ENCODE measurements at places on chromosomes 11 and 22. TPM values are rescaled to one million over a fixed set of nuclear protein-coding genes. Genes with fewer than 3 reads are reported as not detected.

BBOX1 gene
- not detected for total RNA-seq

JAML gene
- total RNA-seq: 369 TPM

DNA sequence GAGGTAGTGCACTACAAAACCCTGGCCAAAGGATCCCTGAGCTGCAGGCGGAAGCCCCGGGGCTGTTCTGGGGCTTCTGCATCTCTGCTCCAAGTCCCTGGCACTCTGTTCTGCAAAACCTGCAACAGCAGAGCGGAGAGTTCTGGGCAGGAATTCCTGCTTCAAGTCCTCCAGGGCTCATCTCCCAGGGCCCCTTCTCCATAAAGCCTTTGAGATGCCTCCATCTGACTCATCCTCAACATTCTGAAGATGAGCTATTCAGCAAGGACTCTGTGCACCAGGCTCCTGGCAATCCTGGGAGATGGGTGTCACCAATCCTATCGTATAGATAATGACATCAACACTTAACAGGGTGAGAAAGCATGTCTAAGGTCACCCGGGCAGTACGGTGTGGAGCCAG is 19.3 kb downstream of the SYN3 start:
- DNase-seq: no peak
- H3K36me3 ChIP-seq: no peaks in the 10 kb centered on the region
- no peak overlapping the region for H3K27ac ChIP-seq
- H3K4me1 ChIP-seq: no peaks in the 10 kb centered on the region

DNA sequence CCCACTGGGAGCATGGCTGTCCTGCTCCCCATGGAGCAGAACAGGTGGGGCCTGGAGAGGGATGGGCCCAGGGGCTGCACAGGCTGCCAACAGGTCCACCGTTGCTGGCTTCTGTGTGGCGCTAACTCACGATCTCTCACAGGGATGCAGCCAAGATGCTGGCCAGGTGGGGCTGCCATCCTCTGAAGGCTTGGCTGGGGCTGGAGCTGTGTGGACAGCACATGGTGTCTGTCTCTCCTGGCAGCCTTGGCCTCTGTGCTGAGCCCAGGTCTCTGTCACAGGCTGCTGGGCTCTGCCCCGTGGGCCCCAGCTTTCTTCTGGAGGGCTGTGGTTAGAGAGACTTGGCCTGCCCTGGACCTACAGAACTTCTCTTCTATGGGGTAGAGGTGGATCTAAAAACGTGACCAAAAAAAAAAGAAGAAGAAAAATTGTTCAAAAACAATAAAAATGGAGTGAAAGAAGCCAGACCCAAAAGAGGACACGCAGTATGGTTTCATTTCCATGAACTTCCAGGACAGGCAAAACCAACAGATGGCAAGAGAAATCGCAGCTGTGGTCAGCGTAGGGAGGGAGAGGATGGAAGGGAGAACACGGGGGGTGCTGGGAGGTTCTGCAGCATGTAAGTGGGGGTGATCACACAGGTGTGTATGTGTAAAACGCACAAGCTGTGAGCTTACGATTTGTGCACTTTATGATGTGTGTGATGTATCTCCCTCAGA is 12.2 kb downstream of the PARVG start:
- H3K27me3 ChIP-seq: no peaks in the 10 kb centered on the region
- peak overlapping the region; percentile 1 for H3K27ac ChIP-seq
- peaks cover 48% of the 10 kb centered on the region for H3K4me1 ChIP-seq

DNA sequence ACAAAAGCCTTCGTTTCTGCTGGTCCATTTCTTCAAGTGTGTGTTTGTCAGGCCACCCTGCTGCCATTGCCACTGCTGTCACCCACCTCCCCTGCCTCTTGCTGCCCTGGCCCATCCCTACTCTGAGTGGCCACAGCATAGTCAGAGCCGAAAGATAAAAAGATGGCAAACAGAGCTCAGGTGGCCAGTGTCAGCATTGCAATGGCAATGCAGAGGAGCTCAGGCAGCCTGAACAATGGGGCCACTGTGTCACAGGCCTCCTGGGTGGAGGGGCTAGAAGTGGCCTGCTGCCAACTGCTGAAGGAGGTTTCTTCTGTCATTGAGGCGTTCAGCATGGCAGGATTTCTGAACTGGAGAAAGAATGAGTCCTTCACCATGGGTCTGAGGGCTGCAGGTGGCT is 137.1 kb downstream of the CSNK2A3 start:
- H3K27ac ChIP-seq: no peak overlapping the region
- no peaks in the 10 kb centered on the region for H3K4me1 ChIP-seq
- no peaks in the 10 kb centered on the region for H3K36me3 ChIP-seq
- no peaks in the 10 kb centered on the region for H3K27me3 ChIP-seq
- DNase-seq: no peak
- no peak overlapping the region for H3K4me3 ChIP-seq

- no peak overlapping the region for H3K27ac ChIP-seq
- no peak overlapping the region for H3K4me3 ChIP-seq
- DNase-seq: no peak
- H3K36me3 ChIP-seq: no peaks in the 10 kb centered on the region
- no peaks in the 10 kb centered on the region for H3K27me3 ChIP-seq
- no peaks in the 10 kb centered on the region for H3K4me1 ChIP-seq
Measured at GRCh38 chr22:45533703-45534102, 31.0 kb downstream of the FBLN1 start.

FOLH1 gene
- not detected for total RNA-seq

- H3K27me3 ChIP-seq: peaks cover 31% of the 10 kb centered on the region
- H3K4me1 ChIP-seq: no peaks in the 10 kb centered on the region
- no peak overlapping the region for H3K4me3 ChIP-seq
- H3K36me3 ChIP-seq: no peaks in the 10 kb centered on the region
- no peak for DNase-seq
Measured at GRCh38 chr11:7967097-7967496, 1.9 kb upstream of the NLRP10 start.

A4GALT gene
- 0.46 TPM for total RNA-seq

- H3K27me3 ChIP-seq: no peaks in the 10 kb centered on the region
- H3K4me3 ChIP-seq: no peak overlapping the region
- no peak overlapping the region for H3K27ac ChIP-seq
- H3K4me1 ChIP-seq: no peaks in the 10 kb centered on the region
- no peaks in the 10 kb centered on the region for H3K36me3 ChIP-seq
- DNase-seq: no peak
Measured at GRCh38 chr11:21564833-21565682, 627.8 kb upstream of the ANO5 start.

MAPK8IP1 gene
- 0.69 TPM for total RNA-seq

TYR gene
- total RNA-seq: not detected

DNA sequence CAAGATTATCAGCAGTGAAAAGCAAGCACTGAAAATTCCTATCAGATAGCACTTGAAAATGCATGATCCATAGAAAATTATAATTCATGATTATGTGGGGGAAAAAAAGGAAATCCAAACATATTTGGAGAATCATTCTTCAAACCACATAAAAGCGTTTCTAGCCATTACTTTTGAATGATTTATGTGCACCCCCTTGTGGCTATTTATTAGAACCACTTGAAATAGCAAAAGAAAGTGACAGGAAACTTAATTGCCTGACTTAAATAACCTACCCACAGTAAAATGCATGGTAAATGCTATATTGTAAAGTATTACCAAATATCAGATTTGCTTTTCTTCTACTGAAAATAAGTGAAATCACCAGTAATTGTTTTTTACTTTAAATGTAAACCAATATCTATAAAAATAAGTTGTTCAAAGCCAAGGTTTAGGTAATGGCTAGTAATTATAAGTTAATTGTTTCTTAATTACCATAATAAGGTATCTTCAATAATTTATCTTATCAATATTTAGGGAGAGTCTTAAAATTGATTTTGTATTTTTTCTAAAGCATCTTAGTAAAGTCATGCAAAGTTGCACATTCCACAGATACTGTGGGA is 168.5 kb downstream of the ARHGAP42 start:
- no peaks in the 10 kb centered on the region for H3K4me1 ChIP-seq
- H3K27me3 ChIP-seq: no peaks in the 10 kb centered on the region
- H3K36me3 ChIP-seq: no peaks in the 10 kb centered on the region
- no peak overlapping the region for H3K4me3 ChIP-seq
- DNase-seq: no peak
- no peak overlapping the region for H3K27ac ChIP-seq

GRCh38 chr22:39117585-39118191 is 20.6 kb downstream of the APOBEC3H start:
- peak overlapping the region; percentile 92 for H3K27ac ChIP-seq
- no peaks in the 10 kb centered on the region for H3K27me3 ChIP-seq
- H3K4me3 ChIP-seq: peak overlapping the region; percentile 80
- no peaks in the 10 kb centered on the region for H3K36me3 ChIP-seq

RIMBP3B gene
- not detected for total RNA-seq

SHISAL1 gene
- not detected for total RNA-seq

- H3K27me3 ChIP-seq: peaks cover 17% of the 10 kb centered on the region
- no peaks in the 10 kb centered on the region for H3K36me3 ChIP-seq
- H3K4me1 ChIP-seq: no peaks in the 10 kb centered on the region
- no peak overlapping the region for H3K4me3 ChIP-seq
- H3K27ac ChIP-seq: no peak overlapping the region
Measured at GRCh38 chr22:43883012-43883661, 8.7 kb downstream of the PNPLA5 start.

SHISA8 gene
- 3.2 TPM for total RNA-seq

UPK3A gene
- total RNA-seq: not detected

DNA sequence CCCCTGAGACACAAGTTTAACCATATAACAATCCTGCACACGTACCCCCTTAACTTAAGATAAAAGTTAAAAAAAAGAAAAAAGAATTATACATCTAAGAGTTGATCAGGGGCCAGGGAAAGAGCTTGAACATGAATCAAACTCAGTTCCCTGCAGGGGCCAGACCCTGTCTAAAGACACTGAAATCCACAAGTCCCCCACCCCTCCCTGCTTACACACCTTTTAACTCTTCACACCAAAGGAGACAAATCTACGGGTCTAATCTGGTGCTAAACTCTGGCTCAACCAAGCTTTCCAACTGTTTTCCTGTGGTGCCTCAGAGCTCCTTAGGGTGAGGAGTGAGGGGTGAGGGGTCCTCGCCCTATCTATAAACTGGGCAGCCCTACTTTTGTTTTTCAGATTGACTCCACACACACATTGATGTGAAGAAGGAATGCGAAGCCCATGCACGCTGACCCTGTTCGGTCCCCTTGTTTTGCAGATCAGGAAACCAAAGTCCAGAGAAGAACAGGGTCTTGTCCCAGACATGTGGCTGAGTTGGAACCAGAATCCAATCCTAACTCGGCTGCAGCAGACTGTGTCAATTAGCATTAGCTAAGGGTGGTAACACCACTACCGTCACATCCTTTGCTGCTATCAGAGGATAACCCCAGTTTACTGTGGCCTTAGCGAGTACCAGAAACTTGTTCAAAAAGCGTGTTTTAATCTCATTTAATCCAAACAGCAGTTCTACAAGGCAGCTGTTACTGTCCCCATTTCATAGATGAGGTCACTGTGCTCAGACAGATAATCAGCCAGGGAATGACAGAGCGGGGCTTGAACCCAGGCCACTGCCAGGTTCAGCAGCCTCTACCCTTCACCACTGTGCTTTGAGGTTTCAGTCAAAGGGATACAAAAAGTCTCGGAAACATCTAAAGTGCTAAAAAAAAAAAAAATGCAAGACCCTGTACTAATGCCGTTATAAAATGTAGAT is 145.2 kb upstream of the SYT13 start:
- H3K4me1 ChIP-seq: no peaks in the 10 kb centered on the region
- H3K27ac ChIP-seq: no peak overlapping the region
- no peaks in the 10 kb centered on the region for H3K36me3 ChIP-seq
- DNase-seq: no peak

MRGPRX3 gene
- not detected for total RNA-seq

RAB36 gene
- total RNA-seq: 0.14 TPM

GRCh38 chr11:125451400-125452124 is 44.5 kb downstream of the FEZ1 start:
- no peaks in the 10 kb centered on the region for H3K27me3 ChIP-seq
- H3K27ac ChIP-seq: no peak overlapping the region
- no peaks in the 10 kb centered on the region for H3K4me1 ChIP-seq

FGF19 gene
- total RNA-seq: 0.35 TPM

DNA sequence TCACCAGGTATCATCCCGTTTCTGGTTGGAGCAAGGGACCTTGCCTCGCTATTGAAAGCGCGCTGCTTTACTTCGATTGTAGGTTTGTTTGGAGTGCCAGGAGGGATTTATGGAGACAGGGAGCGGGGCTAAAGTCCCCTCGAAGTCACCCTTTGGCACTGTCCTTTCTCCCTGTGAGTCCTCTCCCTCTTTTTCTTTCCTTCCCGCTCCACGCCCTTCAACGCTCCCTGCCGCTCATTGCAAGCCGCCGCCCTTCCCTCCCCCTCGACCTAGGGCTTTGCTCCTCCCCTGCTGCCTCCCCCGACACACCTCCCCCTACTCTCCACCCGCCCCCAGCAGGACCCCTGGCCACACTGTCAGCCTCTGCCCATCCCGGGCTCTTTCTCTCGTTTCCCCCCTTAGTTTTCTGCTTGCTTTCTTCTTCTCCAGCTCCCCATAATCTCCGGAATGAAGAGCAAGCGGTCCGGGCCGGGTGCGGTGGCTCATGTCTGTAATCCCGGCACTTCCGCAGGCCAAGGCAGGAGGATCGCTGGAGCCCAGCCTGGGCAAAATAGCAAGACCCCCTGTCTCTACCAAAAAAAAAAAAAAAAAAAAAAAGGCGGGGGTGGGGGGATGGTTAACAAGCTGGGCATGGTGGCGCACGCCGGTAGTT is 41.0 kb downstream of the AHNAK start:
- H3K27ac ChIP-seq: no peak overlapping the region
- H3K27me3 ChIP-seq: peaks cover 17% of the 10 kb centered on the region
- peaks cover 5% of the 10 kb centered on the region for H3K4me1 ChIP-seq
- DNase-seq: no peak
- H3K4me3 ChIP-seq: no peak overlapping the region

SMTNL1 gene
- total RNA-seq: not detected

GRCh38 chr11:46918083-46918787 is at the start of gene LRP4:
Gene LRP4, minus strand, starts transcription at chr11:46918550. Its CDS starts 171 bp downstream, at chr11:46918379.
- H3K27ac ChIP-seq: peak within 1 kb of the TSS; percentile 50
- H3K4me3 ChIP-seq: peak within 1 kb of the TSS; percentile 92
- no peaks in the 10 kb centered on the region for H3K36me3 ChIP-seq
- peak; percentile 69 for DNase-seq

GRCh38 chr11:4093519-4094347 is 866 bp upstream of the RRM1 start:
- peak overlapping the region; percentile 90 for H3K27ac ChIP-seq
- H3K4me1 ChIP-seq: peaks cover 77% of the 10 kb centered on the region
- DNase-seq: peak; percentile 9
- no peaks in the 10 kb centered on the region for H3K27me3 ChIP-seq
- peaks cover 13% of the 10 kb centered on the region for H3K36me3 ChIP-seq

TRIM66 gene
- 26.4 TPM for total RNA-seq

DNA sequence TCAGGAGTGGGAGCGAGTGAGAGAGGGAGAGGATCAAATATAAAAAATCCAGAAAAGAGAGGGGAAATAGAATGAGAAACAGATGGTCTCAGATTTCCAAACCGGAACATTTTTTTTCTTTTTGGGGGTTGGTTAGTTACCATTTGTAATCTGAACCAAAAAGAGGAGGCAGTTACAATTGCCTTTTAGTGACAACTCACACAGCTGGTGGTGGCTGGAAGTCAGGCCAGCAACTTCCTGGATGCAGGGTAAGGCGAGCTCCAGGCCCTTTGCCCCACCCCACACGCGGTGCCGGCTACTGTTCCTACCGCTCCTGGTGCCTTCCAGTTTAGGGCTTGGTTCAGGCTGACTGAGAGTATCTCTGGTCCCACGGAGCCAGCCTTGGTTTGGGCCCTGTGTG is 21.0 kb upstream of the UBASH3B start:
- DNase-seq: no peak
- H3K27me3 ChIP-seq: no peaks in the 10 kb centered on the region
- H3K4me3 ChIP-seq: no peak overlapping the region

UCP2 gene
- 152 TPM for total RNA-seq
